Activated CD4-positive, CD25-positive, alpha-beta regulatory T cell treated with anti-CD3 and anti-CD28 coated beads, Interleukin-2, amount 50 U/mL, for 72 hours (primary cell): ENCODE measurements at places on chromosomes 2 and 18.

- DNase-seq: no peak
Observed at GRCh38 chr2:67965246-67965645, 97.6 kb downstream of the C1D start.

GRCh38 chr2:70385966-70386595 lies 84.2 kb upstream of the FAM136A start:
- no peak for DNase-seq

DNA sequence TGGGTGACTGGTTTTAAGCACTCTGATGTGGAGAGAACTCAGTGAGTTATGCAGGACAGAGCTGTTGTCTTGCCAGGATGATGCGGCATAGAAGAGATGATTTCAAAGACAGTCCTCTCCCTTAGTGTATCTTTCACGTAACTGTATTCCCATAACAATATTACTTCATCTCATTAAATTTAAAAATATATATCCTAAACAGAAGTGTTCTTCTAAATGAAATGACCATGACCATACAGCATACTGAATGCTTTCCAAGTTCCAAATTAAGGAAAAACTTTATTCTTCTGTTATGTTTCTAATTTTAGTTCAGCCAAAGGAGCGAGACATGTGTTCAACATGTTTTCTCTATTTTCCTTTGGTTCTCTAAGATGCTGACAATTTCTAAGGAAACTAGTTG lies 600.1 kb upstream of the FSHR start:
- DNase-seq: no peak

DNA sequence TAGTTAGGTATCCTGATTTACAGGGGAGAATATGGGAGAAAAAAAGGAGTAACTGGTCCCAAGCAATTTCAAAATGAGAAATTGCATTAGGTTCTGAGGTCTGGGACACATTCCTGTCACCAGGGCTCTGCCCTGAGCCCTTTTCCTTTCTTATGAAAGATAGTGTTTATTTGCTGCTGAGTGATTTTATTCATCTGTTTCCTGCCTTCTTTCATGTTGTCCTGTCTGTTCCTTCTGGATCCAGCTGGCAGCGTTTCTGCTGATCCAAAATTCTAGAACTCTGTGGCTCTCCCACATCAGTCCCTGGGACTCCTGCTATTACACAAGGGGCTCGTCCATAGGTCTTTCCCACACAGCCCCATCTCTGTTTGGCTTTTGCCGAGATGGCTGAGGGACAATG lies 519.1 kb upstream of the SALL3 start:
- DNase-seq: no peak

GRCh38 chr2:1670636-1671035 lies 73.7 kb downstream of the PXDN start:
- no peak for DNase-seq

GRCh38 chr2:61173116-61173515 lies 11.1 kb downstream of the C2orf74 start:
- DNase-seq: no peak

DNA sequence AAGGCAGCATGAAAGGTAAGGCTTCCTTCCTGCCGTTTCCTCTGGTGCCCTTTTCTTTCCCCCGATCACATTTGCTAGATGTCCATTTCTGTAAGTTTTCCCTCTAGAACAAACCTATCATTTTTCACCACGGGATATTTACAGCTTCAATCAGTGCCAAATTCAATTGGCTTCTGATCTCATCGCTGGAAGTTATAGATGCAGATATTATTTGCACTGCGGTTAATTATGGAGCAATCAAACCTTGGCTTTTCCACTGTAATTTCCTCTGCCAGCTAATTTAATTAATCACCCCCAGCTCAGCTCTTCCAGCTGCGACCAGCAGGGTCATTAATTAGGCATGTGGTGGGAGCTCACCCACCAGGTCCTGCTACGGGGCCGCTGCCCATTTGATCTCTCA lies 86.1 kb downstream of the GBX2 start:
- no peak for DNase-seq
